ENCODE measurements at places on chromosomes 1 and 21.

DNA sequence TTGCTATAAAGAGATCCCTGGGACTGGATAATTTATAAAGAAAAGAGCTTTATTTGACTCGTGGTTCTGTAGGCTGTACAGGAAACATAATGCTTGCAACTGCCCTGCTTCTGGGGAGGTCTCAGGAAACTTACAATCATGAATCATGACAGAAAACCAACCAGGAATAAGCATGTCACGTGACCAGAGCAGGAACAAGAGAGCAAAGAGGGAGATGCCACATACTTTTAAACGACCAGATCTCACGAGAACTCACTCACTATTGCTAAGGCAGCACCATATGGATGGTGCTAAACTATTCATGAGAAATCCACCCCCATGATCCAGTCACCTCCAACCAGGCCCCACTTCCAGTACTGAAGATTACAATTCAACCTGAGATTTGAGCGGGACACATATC lies 49.8 kb upstream of the RCC1 start:
- no peak for DNase-seq

GRCh38 chr1:47522935-47523834 lies 85.3 kb downstream of the FOXD2 start:
- DNase-seq = no peak

DNA sequence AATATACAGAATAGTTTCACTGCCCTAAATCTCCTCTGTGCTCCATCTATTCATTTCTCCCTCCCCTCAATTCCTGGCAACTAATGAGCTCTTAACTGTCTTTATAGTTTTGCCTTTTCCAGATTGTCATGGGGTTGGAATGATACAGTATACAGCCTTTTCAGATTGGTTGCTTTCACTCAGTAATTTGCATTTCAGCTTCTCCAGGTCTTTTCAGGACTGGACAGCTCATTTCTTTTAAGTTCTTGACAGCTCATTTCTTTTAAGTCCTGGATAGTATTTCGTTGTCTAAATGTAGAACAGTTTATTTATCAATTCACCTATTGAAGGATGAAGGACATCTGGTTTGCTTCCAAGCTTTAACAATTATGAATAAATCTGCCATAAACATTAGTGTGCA lies 22.6 kb downstream of the KRTAP21-3 start:
- DNase-seq = no peak

GRCh38 chr1:43419627-43420425 lies 30.1 kb downstream of the SZT2 start:
- no peak for DNase-seq

GRCh38 chr1:180221462-180221861 lies 8.6 kb upstream of the LHX4 start:
- DNase-seq = no peak

DNA sequence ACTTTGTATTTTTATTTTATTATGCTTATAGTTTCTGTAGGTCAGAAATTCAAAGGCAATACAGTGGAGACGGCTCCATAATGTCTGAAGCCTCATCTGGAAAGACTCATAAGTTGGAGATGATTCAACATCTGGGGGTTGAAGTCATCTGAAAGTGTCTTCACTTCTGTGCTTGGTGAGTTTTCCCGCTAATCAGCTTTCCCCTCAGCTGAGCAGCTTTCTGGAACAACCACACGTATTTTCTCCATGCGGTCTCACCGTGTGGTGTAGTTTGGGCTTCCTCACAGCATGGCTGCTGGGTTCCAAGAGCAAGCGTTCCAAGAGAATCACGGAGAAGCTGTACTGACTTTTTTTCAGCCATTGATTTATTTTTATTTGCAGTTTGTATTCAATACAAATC lies 7.6 kb upstream of the DDI2 start:
- no peak for DNase-seq

DNA sequence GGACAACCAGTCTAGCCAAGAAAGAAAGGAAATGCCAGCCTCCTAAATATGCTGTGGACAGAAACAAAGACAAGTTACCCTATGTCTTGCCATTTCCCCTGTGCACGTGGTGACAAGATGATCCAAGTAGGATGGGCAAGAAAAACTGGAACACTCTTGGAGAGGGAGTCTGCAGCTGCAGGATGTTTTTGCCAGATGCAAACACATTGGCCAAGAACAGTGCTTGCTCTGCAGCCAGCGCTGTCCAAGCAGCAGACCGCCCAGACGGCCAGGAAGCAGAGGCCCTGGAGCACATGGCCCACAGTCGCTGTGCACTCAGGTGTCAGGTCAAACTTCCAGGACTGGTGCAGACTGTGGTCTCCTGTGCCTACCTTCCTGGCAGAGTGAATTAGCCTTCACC lies 189.3 kb downstream of the SLC35F3 start:
- DNase-seq = no peak

- no peak for DNase-seq
Measured at GRCh38 chr1:55703726-55704363, 488.7 kb upstream of the USP24 start.

- no peak for DNase-seq
Measured at GRCh38 chr1:19739628-19740027, 60.1 kb downstream of the TMCO4 start.

DNA sequence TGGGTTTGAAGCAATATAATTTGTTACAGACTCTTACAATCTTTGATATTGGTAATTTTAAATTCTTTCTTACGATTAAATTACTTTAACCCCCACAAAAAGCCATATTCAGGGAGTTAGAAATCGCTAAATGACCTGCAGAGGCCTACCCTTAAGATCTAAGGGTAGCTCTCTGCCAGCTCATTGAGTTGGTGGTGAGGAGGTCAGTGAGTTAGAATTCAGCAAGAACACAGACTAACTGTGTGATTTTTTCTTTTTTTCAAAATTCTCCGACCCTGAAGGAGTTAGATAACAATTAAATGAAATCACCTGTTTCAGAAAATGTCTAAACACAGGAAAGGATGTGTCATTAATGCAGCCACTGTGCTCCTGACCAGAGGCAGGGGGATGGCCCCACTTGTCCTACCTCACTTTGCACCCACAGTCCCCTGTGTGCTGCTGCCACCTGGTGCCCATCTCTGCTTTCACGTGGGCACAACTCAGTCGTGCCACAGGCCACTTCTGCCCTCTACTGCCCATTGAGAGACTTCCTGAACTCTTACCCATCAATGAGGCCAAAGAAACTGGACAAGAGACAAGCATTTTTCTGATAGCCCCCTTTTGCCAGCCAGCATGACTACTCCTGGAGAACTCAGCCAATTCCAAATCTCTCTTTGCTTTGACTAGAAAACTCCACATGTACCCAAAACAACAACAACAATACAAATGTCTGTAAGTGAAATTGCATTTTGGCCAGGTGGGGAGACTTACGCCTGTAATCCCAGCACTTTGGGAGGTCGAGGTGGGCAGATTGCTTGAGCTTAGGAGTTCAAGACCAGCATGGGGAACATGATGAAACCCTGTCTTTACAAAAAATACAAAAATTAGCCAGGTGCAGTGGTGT lies 8.4 kb downstream of the CFAP45 start:
- DNase-seq = peak; percentile 55

DNA sequence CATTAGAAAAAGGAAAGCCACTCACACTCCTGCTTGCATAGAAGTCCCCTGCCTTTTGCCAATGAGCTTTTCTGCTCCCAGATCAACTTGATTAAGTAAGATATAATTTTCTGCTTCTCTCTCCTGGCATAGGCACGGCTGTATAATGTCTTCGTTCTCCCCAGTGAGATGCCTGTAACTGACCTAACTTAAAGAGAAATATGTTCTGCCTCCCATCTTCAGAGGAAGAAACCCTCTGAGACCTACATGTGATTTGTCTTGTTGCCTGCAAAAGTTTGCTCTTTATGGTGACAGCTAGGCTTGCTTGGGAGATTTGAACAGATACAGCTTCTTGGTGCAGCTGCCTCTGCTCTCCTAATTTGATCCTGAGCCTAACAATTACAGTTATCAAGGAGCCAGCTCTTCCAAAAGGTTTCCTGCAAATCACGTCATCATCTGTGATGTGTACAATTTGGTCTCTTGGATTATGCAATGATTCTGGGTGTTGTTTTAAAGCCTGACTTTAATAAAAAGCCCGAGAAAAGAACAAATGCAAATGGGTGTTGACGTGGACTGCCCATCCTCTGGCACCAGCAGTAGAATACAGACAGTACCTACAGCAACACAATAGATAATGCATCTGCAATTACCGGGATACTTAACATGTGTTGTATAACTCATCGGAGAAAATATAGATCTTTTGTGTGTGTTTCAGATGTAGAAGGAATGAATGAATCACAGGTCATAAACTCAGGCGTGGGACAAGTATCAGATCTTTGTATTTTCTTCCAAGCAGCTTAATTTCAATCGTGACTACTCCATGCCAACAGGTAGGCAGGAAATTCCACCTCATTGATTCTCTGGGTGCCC lies 76.2 kb upstream of the KAZN start:
- DNase-seq = no peak

DNA sequence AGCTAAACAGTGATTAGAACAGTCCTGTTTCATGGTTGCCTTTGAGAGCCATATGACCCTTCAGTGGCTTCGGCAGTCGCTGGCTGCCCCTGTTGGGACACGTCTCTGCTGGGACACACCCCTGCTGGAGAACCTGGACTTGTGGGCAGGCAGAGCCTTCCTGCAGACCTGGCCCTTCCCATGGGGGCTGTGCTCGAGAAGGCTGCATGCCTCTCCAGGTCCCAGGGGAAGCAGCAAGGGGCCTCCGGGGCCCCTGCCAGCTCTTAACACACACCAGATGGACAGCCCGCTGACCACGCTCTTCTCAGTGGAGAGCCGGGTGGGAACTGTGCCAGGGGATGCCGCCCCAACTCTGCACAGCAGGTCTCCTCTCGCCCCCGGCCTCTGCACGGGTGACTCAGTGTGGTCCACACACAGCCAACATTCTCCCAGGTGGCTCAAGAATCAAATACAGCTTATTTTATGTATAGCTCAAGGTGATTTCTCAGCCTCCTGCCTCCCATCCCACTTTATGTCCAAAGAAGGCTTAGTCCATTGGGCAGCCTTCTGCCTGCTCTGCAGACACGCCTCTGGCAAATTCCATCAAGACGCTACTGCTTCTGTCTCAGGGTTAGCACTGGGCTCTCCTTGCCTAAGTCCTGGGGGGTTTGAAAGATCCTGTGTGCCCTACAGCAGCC lies 450.8 kb downstream of the KIF26B start:
- DNase-seq = no peak

- no peak for DNase-seq
Measured at GRCh38 chr21:41621513-41621912, 113.6 kb upstream of the TMPRSS2 start.

GRCh38 chr1:205690122-205690756 lies 9.9 kb upstream of the SLC45A3 start:
- no peak for DNase-seq

All from effector CD4-positive, alpha-beta T cell (primary cell).